Cardiac septum (tissue), 1 donor: ENCODE measurements at places on chromosomes 2 and 18. TPM values are rescaled to one million over a fixed set of nuclear protein-coding genes. Genes with fewer than 3 reads are reported as not detected.

Gene SP140
- total RNA-seq = 0.57 TPM

Gene DES
- total RNA-seq = 21,230 TPM

Gene GBX2
- not detected for total RNA-seq

Gene ALKAL2
- 2.7 TPM for total RNA-seq

Gene UGT1A1
- not detected for total RNA-seq

Gene ALLC
- not detected for total RNA-seq

Gene KIAA2012
- total RNA-seq = not detected

Gene NYAP2
- total RNA-seq = 0.05 TPM

Gene CBLN2
- total RNA-seq = not detected

Gene TRABD2A
- 0.54 TPM for total RNA-seq

Gene PARD6G
- 1.3 TPM for total RNA-seq

Gene RNF125
- 1.5 TPM for total RNA-seq

Gene ZNF638
- total RNA-seq = 79.5 TPM

Gene ACADL
- 6.2 TPM for total RNA-seq

Gene CETN1
- total RNA-seq = not detected

Gene TUBA4B
- not detected for total RNA-seq
